Activated gamma-delta T cell treated with anti-CD3 and anti-CD28 coated beads, Interleukin-2, amount 50 U/mL, for 16 hours (primary cell): ENCODE measurements at places on chromosomes 4 and X.

DNA sequence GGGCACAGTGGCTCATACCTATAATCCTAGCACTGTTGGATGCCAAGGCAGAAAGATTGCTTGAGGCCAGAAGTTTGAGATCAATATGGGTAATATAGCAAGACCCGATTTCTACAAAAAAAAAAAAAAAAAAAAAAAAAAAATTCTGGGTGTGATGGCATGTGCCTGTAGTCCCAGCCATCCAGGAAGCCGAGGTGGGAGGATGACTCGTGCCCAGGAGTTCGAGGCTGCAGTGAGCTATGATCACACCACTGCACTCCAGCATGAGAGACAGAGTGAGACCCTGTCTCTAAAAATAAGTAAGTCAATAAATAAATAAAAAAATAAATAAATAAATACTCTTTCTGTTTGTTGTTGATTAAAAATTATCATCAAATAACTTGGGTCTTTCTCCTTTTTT, 62.4 kb upstream of the BMPR1B start:
- DNase-seq: no peak

- DNase-seq: no peak
Observed at GRCh38 chr4:5940470-5941203, 47.8 kb upstream of the CRMP1 start.

- no peak for DNase-seq
Observed at GRCh38 chrX:67717571-67717970, 173.8 kb downstream of the AR start.

DNA sequence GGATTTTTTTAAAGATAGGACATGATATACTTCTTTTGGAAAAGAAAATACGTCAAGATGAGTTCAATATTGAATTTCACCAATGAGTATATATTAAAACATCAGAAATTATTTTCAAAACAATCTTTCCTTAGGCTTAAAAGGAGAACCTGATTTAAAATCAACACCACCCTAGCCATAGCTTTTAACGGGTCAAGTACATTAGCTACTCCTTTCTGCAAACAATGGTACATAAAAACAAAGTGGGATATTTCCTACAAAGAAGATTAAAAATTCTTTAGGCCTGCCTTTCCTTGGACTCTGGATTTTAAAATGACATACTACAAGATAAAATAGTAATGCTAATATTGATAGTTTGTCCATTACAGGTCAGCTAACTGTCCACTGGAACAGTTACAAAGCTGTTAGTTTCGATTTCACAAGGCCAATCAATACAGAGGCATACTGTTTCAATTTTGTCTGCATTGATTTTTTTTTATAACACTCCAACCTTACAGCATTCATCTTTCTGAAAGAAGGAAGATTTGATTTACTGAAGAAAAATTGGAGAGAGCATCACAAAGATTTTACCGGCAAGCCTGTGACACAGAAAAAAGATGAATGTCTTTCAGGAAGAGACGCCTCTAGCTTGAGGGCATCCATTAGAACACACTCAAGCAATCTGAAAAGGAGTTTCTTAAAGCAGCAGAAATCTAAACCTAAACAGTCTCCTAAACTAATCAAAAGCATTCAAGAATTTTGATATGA, 97.2 kb downstream of the MAB21L2 start:
- DNase-seq: no peak

GRCh38 chrX:125266153-125266660, 53.5 kb upstream of the TEX13C start:
- DNase-seq: no peak
